ENCODE measurements at places on chromosomes 3 and 15.

DNA sequence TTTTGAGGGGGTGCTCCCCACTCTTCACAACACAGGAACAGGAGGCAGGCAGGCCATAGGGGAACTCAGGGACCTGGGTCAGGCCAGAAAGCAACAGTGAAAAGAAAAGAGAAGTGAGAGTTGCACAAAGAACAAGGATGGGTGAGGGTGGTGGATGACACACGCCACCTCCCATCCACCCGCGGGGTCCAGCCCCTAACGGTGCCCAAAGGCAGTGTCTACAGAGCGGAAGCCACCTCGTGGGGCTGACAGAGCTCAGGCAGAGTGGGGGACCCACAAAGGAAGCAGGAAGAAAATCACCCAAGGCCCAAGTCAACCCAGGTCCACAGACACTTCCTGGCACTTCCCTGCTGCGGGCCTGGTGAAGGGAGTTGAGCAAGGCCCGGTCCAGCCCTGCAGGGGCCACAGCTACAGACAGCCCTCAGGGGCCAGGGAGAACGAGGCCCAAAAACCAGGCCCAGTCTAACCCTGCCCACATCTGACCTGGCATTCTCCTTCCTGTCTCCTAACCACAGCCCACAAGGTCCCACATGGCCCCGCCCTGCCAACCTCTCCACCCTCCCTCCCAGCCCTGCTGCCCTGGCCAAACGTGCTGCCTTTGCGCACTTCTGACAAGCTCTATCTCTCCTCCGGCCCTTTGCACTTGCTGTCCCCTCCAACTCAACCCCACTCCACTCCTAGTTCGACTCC lies 5.9 kb downstream of the NUP210 start:
- DNase-seq, result no peak

DNA sequence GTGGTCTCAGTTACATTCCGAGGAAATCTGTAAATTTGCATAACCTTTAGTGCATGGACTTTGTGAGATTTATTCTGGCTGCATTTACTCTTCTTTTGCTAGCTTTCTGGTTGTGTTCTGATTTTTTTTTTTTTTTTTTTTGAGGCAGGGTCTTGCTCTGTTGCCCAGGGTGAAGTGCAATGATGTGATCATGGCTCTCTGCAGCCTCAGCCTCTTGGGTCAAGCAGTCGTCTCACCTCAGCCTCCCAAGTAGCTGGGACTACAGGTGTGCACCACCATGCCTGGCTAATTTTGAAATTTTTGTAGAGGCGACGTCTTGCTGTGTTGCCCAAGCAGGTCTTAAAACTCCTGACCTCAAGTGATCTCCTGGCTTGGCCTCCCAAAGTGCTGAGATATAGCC lies 12.6 kb downstream of the RAB5A start:
- DNase-seq, result no peak

- no peak for DNase-seq
These were observed 459.9 kb upstream of the TPRG1 start for GRCh38 chr3:188711881-188712247.

DNA sequence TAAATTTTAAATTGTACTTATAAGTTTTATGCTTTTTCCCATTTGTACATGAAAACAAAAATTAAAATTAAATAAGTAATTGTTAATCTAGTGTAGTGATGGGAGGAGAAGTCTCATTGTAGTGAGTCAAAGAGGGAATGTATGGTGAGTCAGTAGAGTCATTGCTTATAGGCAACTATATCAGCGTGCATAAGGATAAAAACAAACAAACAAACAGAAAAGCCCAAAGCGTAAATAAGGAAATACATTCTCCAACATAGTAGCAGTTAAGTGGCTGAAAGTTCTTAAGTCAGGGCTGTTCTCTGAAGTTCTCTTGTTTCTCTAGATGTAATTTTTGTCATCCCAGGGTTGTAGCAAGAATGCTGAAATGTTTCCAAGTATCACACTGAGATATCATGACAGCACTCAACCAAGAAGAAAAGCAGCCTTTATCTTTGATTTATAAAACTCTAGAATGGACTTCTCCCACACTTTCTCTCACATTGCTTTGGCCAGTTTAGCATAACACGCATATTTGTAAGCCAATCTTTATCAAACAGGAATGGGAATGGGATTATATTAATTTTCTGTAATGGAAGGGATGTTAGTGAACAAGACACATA lies 184.1 kb upstream of the TP63 start:
- no peak for DNase-seq

GRCh38 chr3:87810452-87811016 lies 248.3 kb downstream of the CGGBP1 start:
- DNase-seq, result no peak

DNA sequence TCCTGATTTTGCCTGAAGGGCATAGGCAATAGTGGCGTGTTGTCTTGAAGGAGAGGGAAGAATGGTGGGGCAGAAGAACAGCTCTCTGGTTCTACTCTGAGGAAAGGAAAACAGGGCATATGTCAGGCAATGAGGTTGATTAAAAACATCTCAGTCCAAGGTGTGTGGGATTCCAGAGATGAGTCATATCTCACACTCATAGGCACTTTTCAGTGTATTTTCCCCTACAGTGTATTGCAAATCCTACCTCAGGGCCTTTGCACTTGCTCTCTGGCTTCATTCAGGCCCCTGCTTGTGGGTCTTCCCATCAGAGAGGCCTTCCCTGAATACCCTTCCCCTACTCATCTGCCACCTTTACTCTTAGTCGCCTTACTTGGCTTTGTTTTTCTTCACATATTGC lies 107.8 kb downstream of the SLCO3A1 start:
- no peak for DNase-seq

GRCh38 chr3:53038679-53039375 lies 7.0 kb downstream of the SFMBT1 start:
- DNase-seq, result no peak

DNA sequence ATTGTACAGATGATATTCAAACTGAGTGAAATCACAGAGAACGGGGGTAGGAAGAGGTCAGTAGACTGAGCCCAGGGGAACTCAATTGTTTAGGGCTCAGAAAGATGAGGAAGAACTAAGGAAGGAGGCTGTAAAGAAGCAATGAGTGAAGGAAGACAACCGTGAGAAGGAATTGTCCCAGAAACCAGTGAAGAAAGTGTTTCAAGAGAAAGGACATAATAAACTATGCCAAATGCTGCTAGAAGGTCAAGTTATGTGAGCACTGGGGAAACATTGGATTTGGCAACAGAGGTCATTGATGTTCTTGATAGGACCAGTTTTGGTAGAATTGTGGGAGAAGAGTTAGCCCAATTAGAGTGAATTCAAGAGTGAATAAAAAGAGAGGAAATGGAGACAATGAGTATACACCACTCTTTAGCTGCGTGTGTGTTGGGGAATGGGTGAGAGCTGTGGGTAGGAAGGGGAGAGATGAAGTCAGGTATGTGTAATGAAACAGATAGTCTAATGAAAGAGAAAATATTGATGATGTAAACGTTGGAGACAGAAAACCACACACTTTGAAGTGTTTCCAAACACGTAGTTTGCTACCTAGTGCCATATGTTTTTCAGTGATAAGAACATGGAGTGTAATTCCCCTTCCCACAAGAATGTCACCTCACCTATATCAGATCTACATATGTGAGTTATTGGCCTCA lies 42.5 kb upstream of the MME start:
- no peak for DNase-seq

DNA sequence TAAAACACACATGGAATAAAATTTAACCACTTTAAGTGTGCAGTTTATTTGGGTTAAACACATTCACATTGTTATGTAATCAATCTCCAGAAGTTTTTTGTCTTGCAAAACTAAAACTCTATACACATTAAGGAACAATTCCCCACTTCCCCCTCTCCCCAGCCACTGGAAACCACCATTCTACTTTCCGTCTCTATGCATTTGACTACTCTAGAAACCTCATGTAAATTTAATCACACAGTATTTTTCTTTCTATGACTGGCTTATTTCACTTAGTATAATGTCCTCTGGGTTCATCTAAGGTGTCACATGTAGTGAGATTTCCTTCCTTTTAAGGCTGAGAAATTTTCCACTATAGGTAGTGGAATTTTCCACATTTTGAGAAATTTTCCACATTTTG lies 568.7 kb upstream of the UBE2E2 start:
- DNase-seq, result no peak

DNA sequence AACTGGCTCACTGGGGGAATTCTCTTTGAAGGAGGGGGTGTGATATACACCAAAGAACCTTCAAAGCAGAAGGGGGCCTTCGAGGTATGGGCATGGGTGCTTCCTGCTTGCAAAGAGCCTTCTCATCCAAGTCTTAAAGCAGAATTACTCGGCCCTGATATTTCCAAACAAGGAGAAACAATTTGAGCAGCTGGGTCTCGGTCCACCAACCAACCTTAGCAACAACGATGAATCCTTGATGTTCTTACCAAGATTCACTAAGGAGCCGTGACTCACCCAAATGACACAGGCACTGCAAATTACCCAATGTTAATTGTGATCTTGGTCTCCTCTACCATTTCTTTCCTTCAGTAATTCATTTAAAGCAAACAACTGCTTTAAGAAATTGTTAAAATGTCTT lies 7.7 kb downstream of the HOMER2 start:
- no peak for DNase-seq

- no peak for DNase-seq
These were observed 1.5 kb downstream of the IGSF10 start for GRCh38 chr3:151459358-151459757.

DNA sequence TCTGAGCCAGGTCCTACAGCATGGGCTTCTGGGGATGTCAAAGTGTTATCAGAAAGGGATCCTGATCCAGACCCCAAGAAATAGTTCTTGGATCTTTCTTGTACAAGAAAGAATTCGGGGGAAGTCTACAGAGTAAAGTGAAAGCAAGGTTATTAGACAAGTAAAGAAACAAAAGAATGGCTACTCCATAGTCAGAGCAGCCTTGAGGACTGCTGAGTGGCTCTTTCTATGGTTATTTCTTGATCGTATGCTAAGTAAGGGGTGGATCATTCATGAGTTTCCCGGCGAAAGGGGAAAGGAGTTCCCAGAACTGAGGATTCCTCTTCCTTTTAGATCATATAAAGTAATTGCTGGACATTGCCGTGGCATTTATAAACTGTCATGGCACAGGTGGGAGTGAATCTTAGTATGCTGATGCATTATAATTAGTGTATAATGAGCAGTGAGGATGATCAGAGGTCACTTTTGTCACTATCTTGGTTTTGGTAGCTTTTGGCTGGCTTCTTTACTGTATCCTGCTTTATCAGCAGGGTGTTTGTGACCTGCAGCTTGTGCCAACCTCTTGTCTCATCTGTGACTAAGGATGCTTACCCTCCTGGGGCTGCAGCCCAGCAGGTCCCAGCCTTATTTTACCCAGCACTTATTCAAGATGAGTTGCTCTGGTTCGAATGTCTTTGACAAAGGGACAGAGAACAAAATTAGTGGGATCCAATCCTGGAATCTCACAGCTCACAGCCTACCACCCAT lies 41.0 kb downstream of the CRYGS start:
- no peak for DNase-seq

DNA sequence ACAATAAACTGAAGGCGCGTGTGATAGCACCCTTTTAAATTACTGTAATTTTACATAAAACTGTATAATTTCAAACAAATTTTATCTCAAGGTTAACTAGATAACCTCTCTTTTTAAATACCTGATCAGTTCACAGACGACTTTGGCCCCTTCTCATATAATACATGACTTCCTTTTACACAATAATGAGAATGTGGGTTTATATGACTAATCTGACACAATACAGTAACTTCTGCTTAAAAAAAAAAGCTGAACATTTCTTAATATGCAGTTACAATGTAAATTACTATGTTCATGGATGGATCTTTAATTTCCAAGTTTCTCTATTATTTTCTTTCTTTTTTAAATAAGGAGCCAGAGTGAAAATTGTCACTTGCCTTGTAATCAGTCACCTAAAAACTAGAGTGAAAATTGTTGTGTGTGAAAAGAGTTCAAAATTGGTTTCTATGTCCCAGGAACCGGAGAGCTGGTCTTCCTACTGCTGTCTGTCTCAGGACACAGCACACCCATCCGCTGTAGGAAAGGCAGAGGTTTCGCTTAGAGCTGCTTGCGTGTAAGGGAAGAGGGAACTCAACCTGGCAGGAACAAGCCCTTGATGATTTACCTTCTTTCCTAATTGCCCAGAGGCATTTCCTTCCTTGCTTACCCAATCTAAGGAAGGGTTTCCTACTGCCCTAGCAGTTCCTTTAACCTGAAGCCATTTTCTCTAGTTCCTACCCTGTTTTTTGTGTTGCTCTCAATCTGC lies 33.3 kb downstream of the PLD1 start:
- no peak for DNase-seq

DNA sequence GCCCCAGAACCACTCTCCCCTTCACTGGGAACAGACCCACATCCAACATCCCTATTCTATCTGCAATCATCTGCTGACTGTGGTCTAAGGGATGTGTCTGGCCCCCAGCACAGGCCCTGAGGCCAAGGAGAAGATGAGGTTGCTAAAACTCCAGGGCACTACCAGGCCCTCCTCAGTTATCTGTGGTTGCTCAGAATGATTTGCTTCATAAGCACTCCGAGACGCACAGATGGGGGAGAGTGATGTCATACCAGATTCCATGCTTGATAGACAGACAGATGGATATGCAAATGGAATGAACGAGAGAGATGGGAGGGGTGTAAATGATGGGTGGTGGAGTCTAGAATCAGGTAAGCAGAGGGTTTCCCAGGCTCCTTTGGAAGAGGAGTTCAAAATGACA lies 57.8 kb downstream of the CEMIP start:
- DNase-seq, result no peak

DNA sequence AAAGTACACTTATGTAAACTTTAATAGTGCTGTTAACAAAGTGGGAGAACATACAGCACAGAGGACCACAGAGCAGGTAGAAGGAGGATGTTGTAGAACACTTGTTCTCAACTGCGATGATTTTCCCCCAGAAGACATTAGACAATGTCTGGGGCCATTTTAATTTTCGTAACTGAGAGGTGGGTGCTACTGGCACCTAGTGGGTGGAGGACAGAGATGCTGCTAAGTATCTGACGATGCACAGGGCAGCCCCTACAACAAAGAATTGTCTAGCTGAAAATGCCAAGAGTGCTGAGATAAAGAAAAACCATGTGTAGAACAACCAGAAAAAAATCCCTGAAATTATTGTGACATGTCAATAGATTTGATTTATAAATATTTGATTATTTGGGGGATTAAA lies 5.0 kb upstream of the KBTBD8 start:
- DNase-seq, result no peak

GRCh38 chr3:190131329-190131728 lies 10.6 kb upstream of the P3H2 start:
- DNase-seq, result no peak

DNA sequence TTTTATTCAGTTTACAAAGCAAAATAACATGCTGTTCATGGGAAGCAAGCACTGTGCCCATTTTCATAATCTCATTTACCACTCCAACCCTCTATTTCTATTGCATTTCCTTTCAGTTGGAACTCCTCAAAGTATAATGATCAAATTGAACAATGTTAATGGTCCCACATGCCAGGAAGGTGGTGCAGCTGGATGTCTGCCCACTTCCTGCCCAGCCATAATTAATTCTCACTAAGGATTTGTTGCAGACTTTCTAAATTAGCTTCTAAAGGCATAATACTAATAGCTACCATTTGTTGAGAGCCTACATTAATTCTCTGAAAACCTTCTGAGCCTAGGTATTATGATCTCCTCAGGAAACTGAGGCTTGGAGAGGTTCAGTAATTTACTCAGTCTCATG lies 316.1 kb upstream of the TPM1 start:
- DNase-seq, result no peak
